ENCODE measurements at places on chromosomes 2 and 18. TPM values are rescaled to one million over a fixed set of nuclear protein-coding genes. Genes with fewer than 3 reads are reported as not detected.

Gene AKAIN1
- not detected for total RNA-seq

DNA sequence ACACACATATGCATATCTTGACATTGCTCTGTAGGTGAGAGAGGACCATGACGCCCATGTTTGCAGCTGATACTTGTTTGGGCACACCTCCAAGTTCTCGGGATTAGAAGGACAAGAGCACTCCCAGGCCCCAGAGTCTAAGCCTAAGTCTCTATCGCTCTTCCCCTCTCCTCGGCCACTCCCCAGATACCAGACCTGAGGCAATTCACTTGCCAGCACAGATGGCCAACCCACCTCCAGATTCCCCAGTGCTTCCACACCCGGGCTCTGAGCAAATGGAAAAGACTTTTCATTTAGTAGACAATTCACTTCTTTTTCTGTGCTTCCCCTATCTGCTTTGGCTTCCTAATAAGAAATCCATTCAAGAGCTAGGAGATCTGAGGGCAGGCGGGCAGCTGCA, 32.9 kb downstream of the EHD3 start:
- no peak for DNase-seq

DNA sequence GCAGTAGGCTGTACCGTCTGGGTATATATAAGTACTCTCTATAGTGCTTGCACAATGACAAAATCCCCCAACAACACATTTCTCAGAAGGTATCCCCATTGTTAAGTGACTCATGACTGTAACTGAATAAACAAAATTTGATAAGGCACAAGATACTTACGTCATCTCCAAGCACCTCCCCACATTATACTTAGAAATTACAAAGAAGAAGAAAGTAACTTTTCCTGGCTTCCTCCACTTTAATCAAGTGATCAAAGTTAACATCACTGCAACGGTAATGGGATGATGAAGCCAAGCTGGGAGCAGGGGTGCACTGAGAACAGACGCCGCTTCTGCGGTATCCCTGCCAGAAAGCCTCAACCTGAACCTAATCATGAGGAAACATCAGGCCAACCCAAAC, 9.7 kb downstream of the TNS1 start:
- peak; percentile 41 for DNase-seq

DNA sequence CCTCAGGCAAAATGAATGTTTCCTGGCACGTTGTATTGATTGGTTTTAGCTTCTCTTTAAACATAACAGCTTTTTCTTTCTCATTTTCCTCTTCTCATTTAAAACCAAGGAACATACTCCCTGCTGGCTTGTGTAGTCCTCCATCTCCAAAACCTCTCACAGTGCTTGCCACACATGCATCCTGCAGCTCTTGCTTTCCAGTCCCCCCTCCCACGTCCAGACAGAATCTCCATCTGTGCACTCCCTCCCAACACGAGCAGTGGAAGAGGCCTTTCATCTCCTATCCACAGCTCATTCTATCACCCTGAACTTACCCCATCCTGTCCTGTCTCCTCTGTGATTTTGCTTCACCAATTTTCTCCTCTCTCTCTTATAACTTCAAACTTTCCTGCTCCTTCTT, 99.6 kb upstream of the THSD7B start:
- no peak for DNase-seq

GRCh38 chr2:54895730-54896129, 154.5 kb downstream of the RTN4 start:
- DNase-seq = no peak

Gene ASPRV1
- total RNA-seq = 1.00 TPM

Gene GNLY
- 5.3 TPM for total RNA-seq

- no peak for DNase-seq
These were observed 238.0 kb upstream of the COPS8 start for GRCh38 chr2:236847538-236848263.

DNA sequence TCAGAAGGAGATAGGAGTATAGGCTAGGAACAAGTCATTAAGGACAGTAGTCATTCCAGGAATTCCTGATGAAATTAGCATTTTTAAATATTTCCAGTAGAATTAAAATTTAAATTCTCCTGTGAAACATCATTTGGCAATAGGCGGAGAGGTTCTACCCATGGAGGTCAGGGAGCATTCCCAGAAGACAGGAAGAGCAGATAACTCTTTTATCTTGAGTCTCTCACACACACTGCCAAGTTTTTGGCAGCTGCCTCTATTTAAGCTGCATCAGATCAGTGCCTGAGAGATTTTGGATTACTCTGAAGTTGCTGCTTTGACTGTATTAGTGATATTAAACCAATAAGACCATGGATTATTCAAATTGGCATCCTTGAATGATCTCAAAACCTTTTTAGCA, 714.7 kb downstream of the EPHA4 start:
- no peak for DNase-seq

GRCh38 chr2:201953396-201953795, 80.3 kb upstream of the FZD7 start:
- DNase-seq = no peak

Gene TMEM37
- 8.0 TPM for total RNA-seq

DNA sequence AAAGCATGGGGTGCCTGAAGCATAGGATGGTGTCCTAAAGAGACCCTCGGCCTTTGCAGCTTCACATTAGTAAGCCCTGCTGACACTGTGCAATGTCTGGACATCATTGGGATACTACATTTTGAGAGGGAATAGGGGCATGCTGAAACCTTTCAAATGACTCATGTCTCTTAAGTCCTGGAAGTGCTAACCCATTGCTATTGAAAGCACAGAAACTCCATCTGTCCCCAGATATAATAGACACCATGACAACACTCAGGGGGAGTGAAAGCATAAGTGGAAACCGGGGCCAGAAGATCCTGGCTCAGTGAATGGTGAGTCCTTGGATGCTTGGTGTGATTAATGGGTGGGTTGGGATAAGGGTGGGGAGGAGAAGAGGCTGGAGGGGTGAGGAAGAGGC, 595.5 kb upstream of the ID2 start:
- no peak for DNase-seq

- no peak for DNase-seq
These were observed 6.9 kb upstream of the CTDP1 start for GRCh38 chr18:79672490-79673276.

- DNase-seq = no peak
These were observed 9.1 kb downstream of the KLF7 start for GRCh38 chr2:207156451-207157161.

DNA sequence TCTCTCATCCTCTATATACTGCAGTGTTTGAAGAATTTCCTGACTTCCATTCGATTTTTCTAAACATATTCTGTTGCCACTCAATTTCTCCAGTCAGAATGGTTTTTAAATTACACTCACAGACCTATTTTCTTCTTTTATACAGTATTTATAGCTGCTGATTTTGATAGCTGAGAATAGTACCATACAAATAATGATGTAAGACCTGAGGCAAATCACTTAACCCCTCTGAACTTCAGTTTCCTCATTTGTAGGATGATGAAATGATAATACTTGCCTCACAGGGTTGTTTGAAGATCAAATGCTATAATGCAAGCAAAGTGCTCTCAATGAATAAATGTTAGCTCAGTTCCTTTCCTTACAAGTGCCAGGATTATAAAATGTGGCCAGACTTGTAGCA, 241.8 kb downstream of the CPS1 start:
- DNase-seq = no peak
